ENCODE measurements at places on chromosomes 6 and 20.

- no peak for DNase-seq
These were observed 178.4 kb downstream of the COL9A1 start for GRCh38 chr6:70124443-70124842.

DNA sequence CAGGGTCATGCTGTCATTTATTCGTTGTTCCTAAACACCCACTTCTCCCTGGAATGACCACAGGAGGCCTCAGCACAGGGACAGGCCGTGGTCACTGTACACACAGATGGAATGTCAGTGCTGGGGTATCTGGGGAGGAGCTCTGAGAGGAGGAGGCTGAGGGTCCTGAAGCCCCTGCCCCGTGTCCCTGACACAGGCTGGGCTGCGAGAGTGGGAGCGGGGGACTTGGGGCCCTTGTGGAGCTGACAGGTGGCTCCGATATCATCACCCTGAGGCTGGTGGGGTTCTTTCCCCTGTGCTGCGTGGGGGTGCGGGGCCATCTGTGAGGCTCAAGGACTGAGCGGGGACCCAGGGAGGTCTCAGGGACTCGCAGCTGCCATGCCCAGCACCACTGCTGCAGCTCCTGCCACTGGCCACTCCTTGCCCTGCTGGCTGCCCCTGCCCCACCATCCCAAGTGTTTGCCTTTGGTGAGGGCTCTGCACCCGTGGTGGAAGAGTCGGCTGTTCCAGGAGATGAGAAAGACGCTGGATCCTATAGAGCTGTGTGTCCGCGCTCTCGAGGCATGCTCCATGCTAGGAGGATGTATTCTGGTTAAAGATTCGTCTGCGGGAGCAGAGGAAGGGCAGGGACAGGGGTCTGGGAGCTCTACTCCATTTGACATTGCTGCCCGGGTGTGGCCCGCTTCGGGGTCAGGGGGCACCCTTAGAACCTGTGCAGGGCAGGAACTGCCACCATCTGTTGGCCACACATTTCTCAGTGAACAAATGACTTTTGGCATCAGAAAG, 18.9 kb downstream of the NPEPL1 start:
- DNase-seq = no peak

GRCh38 chr6:136492409-136492808, 57.8 kb downstream of the MAP7 start:
- no peak for DNase-seq

- DNase-seq = no peak
These were observed 83.6 kb downstream of the SIM1 start for GRCh38 chr6:100381111-100381510.

DNA sequence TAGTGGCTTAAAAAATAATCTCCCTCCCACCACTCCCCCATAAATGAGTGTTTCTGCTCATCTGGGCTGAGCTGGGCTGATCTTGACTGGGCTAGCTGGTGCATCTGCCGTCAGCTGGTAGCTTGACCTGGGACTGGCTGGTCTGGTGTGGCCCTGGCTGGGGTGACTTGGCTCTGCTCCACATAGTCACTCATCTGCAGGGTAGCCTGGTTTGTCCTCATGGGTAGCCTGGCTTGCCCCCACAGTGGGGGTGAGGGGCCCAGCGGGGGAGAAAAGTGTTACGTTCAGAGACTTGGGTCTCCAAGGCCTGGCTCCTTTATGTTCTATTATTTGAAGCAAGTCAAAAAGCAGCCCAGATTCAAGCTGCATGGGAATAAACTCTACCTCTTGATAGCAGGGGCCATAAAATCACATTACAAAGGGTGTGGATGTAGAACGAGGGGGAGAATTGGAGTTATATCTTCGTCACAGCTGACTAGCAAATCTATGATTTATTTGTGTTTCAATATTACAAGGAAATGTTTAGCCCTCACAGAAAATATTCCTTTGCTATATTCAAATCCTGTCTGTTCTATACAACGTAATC, 32.9 kb downstream of the EDN3 start:
- no peak for DNase-seq

DNA sequence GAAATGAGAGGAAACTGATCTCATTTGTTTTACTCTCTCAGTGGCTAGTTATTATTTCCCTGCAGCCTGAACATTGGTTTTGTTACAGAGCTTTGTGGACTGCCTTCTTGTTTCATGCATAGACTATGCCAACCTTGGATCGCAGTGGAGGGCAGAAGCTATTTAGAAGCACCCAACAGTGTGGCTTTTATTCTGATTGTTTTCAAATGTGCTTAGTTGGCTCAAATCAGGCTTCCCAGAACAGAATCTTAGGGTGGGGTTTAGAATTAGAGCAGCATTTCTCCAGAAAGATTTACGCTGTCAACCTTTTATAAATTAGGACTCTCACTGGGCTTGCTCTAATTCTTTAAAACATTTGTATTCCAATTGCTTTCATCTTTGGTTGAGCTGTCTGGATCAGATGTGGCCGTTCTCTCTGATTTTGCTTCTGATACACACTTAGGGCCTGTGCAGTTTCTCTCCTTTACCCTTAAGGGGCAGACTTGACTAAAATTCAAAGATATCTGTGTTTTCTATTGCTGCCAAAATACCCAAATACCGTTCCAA, 210.3 kb downstream of the BCKDHB start:
- no peak for DNase-seq

- DNase-seq = peak; percentile 45
These were observed 471 bp downstream of the EZR start for GRCh38 chr6:158818581-158819212.

GRCh38 chr6:317448-318144, 25.3 kb downstream of the DUSP22 start:
- DNase-seq = no peak

GRCh38 chr20:19913927-19914614, 103.1 kb upstream of the NAA20 start:
- no peak for DNase-seq

GRCh38 chr20:23533161-23533560, 35.1 kb downstream of the CST9L start:
- DNase-seq = no peak

GRCh38 chr6:158437571-158437970, 122.3 kb upstream of the TMEM181 start:
- DNase-seq = no peak

- no peak for DNase-seq
These were observed 12.6 kb downstream of the ACSS1 start for GRCh38 chr20:25045343-25045712.

DNA sequence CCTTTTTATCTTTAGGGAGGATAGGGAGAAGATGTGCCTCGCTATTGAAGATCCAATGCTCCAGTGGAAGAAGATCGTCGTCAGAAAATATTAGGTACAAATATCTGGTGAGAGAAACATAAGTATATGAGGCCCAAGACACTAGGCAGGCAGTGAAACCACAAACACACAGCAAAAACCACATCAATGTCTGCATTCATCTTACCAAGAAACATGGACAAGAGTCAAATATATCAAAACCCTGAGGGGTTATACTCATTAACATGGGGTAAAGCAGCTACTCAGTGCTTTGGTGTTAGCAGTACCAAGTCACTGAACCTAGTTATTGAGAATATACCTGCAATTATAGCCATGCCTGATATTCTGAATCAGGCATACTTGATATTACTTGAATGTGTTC, 101.4 kb upstream of the FAM184A start:
- DNase-seq = no peak
